ENCODE measurements at places on chromosomes 5 and 9. TPM values are rescaled to one million over a fixed set of nuclear protein-coding genes. Genes with fewer than 3 reads are reported as not detected.

DNA sequence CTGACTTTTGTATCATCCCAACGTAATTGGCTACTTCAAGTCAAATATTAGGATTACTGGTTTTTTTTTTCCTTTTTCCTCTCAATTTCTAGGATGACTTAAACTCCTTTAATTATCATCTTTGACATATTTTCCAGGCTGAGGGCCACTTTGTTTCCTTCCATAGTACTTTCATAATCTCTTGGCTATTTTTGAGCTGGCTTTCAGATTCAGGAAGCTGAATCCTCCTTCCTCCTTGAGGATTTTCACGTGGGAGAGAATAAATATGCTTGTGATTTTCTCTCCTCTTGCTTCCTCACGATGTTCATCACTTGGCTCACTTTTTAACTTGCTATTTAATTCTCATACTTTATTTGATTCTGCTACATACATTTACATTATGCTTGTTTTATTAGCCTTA, 88.1 kb downstream of the ITGA1 start:
- no peak for DNase-seq

- DNase-seq, result no peak
Measured at GRCh38 chr5:2333291-2333690, 418.2 kb downstream of the IRX2 start.

The TAS2R1 gene
- not detected for total RNA-seq

The HTR4 gene
- total RNA-seq, result not detected

GRCh38 chr5:175894793-175895192, 23.4 kb downstream of the CPLX2 start:
- DNase-seq, result no peak

GRCh38 chr5:474840-475661, 32.1 kb downstream of the EXOC3 start:
- no peak for DNase-seq

DNA sequence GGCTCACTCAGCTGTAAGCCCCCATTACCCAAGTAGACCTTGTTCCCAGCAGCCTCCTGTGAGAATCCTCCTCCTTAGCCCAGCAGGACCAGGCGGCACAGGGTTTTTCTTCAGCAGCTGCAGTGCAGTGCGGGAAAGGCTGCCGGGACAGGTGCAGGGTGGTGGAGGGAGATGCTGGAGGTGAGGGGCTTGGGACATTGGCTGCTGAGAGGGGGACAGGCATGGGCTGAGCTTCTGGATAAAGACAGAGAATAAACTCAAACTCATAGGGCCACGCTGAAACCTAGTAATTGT, 174.7 kb downstream of the CACNA1B start:
- no peak for DNase-seq

- no peak for DNase-seq
Measured at GRCh38 chr5:76443066-76443800, 40.1 kb downstream of the IQGAP2 start.

DNA sequence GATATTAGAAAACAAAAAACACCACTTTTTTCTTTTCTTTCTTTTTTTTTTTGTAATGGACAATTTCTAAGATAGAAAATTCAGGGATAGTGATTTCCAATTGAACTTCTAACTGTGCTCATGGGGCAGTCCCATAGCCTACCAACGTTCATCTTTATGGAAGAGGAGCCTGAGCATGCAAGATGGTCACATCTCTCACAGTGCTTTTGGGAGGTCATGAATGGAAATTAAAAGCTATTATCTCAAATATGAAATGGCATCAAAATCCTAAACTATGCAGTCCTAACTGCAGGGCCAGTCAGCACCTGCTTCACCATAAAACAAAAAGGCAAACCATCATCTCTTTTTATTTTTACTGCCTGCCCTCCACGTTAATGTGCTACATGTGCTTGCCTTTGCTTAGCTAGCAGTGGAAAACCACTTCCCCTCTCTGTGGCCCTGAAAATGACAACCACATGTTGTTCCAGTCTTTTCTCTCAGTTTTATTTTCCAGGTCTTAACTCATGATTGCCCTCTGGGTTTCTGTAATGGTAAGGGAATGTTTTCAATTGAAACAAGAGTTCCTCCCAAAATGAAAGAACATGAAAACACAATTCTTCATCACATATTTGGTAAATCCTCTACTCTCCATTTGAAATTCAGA, 16.7 kb downstream of the IFNB1 start:
- DNase-seq, result no peak

DNA sequence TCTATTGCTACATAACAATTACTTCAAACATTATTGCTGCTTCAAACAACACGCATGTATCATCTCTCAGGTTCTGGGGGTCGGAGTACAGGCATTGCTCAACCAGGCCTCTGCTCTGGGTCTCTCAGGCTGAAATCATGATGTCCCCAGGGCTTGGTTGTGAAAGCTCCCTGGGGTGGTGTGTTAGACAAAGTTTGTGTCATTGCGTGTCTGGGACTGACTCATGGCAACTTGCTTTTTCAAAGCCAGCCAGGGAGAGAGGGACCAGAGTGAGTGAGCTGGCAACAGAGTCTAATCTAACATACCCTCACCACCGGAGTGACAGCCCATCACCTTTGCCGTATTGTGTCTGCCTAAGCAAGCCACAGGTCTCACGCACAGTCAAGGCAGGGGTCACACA, 259.2 kb upstream of the NFIL3 start:
- DNase-seq, result no peak

The PCDHGB7 gene
- 23.4 TPM for total RNA-seq

The HRCT1 gene
- total RNA-seq, result 0.47 TPM

- DNase-seq, result no peak
Measured at GRCh38 chr5:1208743-1209488, 7.5 kb downstream of the SLC6A19 start.

The RRAGA gene
- 66.8 TPM for total RNA-seq

DNA sequence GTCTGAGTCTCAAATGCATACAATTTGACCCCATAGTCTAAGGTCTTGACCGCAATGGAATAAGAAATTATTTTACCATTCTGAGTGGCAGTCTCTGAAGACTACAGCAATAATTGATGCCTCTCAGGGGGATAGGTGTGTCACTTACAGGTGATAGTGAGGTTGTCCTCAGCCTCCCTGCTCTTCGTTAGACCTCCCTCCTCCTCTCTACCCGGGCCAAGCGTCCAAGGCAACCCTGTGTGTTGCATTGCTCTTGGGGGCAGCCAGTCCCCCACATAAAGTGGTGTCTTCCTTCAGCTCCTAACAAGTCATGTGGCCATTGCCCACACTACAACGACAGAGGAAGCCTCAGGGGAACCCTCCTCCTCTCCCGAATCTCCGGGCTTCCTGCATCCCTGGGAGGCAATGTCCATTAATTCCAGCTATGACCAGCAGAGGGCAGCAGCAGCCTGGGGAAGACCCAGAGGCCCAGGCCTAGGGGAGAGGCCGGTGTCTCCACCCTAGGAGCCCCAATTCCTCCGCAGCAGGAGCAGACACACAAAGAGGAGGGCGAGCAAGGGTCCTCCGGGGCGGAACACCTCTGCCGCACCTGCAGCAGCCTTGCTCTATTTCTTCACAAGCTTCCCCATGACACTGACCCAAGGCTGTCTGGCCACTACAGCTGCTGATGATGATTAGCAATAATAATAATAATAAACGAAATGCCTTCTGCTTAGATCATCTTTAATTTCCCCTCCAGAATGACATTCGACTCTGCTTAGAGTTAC, 134.8 kb downstream of the KCNIP1 start:
- DNase-seq, result no peak

GRCh38 chr9:132499251-132499650, 83.2 kb upstream of the BARHL1 start:
- no peak for DNase-seq

The PCDHA8 gene
- not detected for total RNA-seq

- no peak for DNase-seq
Measured at GRCh38 chr5:107104040-107104995, 566.4 kb downstream of the EFNA5 start.

GRCh38 chr5:171316258-171317121, 7.4 kb downstream of the TLX3 start:
- DNase-seq, result no peak

The SVEP1 gene
- total RNA-seq, result 0.05 TPM

The GLDC gene
- total RNA-seq, result 1.7 TPM

DNA sequence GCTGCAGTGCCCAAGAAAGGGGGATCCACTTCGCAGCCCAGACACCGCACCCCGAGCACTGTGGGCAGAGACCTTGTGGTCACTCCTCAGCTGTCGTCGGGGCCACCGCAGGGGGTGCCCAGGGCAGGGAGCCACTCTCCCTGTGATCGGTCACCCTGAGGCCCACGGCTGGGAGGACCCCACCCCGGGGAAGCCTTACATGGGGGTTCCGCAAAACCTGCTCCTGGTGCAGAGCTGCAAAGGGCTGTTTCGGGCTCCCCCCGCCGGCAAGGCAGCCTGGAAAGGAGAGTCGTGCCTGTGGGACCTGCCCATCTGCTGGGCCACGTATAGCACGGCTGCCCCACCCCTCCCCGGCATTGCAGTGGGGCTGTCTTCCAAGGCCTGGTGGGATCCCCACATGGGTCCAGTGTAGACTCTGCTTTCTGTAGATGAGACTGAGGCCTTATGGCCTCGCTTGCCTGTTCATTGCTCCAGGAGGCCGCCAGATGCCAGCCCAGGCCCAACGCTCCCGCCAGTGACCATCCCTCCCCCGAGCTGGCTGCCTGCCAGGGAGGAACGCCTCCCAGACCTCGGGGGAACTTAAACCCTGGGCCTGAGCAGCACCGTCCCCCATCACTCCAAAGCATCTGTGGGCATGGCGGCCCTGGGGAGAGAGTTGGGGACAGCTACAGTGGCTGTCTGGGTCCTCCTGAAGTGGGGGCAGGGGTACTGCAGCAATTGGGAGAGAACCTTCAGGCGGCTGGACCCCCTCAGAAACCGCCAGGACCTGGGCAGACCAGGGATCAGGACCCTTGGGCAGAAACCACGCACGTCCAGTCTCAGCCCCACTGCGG, 1.6 kb upstream of the DNLZ start:
- DNase-seq, result no peak

All from glomerular endothelial cell (primary cell).